Naive thymus-derived CD4-positive, alpha-beta T cell (primary cell): ENCODE measurements at places on chromosomes 13 and 19. TPM values are rescaled to one million over a fixed set of nuclear protein-coding genes. Genes with fewer than 3 reads are reported as not detected.

SYT5 gene
- not detected in 2 replicates for total RNA-seq

GRCh38 chr19:15652559-15653278 is 12.0 kb downstream of the CYP4F3 start:
- no peak for DNase-seq
- no peaks in the 10 kb centered on the region for H3K27me3 ChIP-seq
- no peak overlapping the region for H3K27ac ChIP-seq

DNA sequence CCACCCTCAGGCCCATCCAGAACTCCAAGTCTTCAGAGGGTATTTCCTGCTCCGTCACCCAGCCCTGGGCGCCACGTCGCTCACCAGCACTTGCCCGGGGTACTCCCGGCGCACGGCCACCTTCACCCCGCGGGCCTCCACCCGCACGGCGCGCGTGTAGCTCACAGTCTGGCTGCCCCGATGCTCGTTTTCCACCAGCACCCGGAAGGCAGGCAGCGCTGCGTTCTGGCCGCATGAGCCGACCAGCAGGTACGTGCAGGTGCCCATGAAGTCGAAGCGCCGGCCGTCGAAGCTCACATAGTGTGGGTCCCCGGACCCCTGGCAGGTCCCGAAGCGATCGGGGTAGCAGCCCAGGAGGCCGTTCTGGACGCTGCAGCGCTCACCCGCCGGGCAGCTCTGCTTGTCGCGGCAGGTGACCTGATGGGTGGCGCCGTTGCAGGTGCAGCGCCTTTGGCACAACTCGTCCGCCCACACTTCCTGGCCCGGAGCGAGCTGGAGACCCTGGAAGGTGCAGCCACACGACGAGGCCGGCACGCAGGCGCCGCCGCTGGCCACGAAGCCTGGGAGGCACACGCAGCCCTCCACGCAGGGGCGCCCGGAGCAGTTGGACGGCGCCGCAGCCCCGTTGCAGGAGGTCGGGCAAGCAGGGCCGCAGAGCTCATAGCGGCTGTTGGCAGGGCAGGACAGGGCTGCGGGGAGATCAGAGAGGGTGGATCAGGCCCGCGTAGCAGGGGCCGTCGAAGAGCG is 19.2 kb downstream of the FCGBP start:
- H3K4me3 ChIP-seq, result no peak overlapping the region
- H3K4me1 ChIP-seq, result no peaks in the 10 kb centered on the region
- no peaks in the 10 kb centered on the region for H3K36me3 ChIP-seq
- H3K27ac ChIP-seq, result no peak overlapping the region
- no peaks in the 10 kb centered on the region for H3K27me3 ChIP-seq

DNA sequence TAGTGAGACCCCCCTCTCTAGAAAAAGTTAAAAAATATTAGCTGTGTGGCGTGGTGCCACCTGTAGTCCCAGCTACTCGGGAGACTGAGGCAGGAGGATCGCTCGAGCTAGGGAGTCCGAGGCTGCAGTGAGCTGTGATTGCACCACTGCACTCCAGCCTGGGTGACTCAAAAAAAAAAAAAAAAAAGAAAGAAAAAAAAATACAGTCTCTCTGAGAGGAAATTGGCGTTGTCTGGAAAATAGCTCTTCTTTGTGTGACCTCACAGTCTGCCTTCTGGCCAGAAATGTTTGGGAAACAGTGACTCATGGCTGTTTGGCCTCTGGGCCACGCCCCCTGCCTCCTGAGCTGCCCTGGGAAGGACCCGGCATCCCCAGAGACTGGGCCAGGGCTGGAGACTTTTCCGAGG is 10.7 kb downstream of the MARCHF2 start:
- H3K27me3 ChIP-seq, result no peaks in the 10 kb centered on the region
- DNase-seq, result no peak
- H3K4me1 ChIP-seq, result no peaks in the 10 kb centered on the region
- H3K36me3 ChIP-seq, result peaks cover 5% of the 10 kb centered on the region
- H3K27ac ChIP-seq, result no peak overlapping the region
